ENCODE measurements at places on chromosomes 12 and 14.

GRCh38 chr12:92408072-92408900, 262.6 kb upstream of the BTG1 start:
- peak; percentile 55 for DNase-seq

DNA sequence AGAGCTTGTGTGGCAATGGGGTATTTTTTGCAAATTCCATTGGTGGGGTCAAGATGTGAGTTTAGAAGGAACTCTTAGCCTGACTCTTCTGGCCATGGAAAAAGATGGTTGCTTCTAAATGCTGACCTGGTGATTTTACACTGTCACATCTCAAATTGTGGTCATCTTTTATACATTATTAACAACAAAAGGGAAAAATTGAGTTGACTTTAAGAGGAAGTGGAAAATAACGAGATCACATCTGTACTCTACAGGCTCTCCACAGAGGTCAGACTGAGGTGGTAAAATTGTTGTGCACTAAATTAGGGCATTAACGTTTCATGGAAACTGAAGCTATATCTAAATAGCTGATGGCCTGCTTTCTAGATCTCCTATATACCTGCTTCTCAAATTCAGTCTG, 44.7 kb downstream of the PTPN11 start:
- no peak for DNase-seq

DNA sequence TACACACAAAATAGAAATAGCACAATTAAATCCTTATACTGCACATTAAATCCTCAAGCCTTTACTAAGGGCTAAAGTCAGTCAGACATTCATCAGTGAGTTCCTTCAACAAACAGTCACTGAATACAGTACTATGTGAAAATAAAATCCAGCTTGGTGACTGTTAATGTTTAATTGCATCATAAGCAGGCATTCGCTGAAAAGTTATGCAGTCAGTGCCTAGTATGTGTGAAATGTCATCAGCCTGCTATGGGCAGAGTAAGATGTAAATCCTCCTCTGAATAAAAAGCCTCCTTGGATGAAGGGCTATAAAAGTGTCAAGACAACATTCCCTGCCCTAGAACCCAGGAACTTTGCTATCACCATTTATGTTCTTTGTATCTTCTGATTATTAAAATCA, 116.4 kb downstream of the PRICKLE1 start:
- no peak for DNase-seq

DNA sequence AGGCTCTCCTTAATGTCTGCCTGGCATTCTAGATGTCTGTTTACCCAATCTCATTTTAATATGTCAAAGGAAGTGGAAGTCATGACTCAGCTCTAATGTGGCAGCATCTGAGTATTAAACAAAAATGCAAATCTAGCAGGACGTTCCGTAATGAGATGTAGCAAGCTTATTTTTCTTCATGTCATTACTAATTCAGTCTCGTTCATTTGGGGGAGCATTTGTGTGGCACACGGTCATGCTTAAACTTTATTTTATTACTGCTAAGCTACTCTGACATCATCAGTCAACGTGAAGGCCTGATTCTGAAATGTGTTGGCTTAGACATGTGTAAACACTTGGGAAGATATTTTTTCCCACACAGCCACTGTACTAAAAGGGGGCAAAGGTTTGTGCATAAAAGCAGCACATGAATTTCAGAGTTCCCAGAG, 326.7 kb upstream of the TMPO start:
- peak; percentile 69 for DNase-seq

GRCh38 chr14:104715416-104715815, 8.6 kb upstream of the ADSS1 start:
- no peak for DNase-seq

- no peak for DNase-seq
These were observed 81.0 kb upstream of the PLEKHG7 start for GRCh38 chr12:92621833-92622232.

- DNase-seq = no peak
These were observed 63.4 kb upstream of the SLCO1C1 start for GRCh38 chr12:20631711-20632110.

DNA sequence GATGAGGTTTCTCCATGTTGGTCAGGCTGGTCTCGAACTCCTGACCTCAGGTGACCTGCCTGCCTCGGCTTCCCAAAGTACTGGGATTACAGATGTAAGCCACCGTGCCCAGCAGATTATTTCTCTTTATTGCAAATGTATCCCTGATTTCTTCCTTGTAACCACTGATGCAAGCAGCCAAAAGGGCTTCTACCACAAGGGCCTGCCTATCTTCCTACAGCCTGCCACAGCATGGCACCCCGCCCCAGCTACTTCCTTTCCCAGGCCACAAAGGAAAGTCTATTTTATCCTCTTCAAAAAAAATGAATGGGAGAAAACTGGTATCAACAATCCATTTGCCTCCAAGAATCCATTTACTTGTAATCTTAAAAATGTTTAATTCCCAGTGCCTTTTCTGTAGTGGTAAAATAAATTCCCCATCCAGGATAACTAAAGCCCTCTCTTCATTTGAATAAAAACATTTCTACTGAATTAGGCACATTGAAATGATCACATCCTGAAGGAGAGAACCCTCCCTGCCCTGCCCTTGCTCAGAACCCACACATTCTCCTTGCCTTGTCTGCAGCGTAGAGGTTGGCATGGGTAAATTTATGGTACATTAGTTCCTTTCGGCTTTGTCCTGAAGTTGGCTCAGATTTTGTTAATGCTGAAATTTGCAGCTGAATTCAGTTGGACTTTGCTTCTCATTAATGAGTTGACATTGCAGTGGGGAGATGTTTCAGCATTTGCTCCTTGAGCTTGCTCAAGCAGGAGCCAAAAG, 19.2 kb downstream of the GPHB5 start:
- no peak for DNase-seq

GRCh38 chr12:26782372-26783130, 50.4 kb downstream of the ITPR2 start:
- no peak for DNase-seq

- no peak for DNase-seq
These were observed 139.8 kb downstream of the NEDD1 start for GRCh38 chr12:97046901-97047300.

GRCh38 chr14:87811246-87811645, 181.7 kb downstream of the GALC start:
- no peak for DNase-seq

- no peak for DNase-seq
These were observed 1.0 kb downstream of the MPHOSPH9 start for GRCh38 chr12:123231931-123232330.

DNA sequence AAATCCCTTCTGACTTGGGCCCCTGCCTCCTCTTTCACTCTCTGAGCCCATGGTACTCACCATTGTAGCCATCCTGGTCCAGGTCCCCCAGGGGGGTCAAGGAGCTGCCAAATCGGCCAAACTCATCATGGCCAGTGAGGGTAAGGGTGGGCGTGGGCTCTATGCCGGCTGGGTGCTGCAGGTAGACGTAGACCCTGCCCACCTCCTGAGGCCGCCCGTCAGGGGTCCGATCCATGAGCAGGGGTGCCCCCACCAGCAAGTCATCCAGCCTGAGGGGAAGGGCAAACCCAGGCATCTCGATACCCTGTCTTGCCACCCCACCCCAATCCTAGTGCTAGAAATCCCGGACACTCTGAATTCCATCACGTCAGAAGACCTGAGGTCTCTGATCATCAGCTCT, 14.0 kb downstream of the ITGA5 start:
- no peak for DNase-seq

DNA sequence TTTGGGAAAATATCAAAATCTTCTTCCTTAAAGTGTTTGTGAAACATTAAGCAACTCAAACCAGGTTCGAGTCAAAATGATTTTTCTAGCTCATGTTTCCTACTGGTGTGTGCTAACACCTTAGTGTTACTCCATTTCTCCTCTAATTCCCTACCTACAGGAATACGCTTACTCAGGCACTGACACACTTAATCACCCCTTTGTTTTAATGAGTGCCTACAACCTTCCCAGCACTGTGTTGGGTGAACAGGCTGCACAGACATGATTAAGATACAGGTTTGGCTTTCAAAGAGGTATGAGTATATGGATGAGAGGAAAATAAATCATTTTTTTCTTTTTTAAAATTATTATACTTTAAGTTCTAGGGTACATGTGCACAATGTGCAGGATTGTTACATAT, 15.6 kb upstream of the PZP start:
- DNase-seq = no peak

GRCh38 chr14:103453791-103454190, 68.6 kb downstream of the MARK3 start:
- no peak for DNase-seq

DNA sequence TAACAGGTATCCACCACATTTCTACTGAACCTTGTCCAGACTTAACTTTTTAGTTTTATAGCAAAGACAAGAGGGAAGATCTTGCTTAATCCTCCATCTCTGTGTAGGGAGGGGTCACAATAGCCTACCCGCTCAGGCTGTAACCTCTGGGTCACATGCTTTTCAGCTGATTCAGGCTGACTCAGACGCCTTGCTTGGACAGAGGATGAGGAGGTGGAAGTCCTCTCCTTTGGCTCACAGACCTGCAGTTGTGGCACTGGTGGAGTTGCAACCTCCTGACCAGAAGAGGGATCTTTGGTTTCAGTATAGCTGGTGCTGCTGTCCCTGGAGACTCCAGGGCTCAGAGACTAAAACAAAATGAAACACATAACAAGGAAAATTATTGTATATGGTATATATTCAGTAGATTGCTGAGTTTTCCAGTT, 16.2 kb downstream of the ACIN1 start:
- DNase-seq = peak; percentile 98

GRCh38 chr12:40123496-40123895, 17.6 kb upstream of the SLC2A13 start:
- DNase-seq = peak; percentile 80

DNA sequence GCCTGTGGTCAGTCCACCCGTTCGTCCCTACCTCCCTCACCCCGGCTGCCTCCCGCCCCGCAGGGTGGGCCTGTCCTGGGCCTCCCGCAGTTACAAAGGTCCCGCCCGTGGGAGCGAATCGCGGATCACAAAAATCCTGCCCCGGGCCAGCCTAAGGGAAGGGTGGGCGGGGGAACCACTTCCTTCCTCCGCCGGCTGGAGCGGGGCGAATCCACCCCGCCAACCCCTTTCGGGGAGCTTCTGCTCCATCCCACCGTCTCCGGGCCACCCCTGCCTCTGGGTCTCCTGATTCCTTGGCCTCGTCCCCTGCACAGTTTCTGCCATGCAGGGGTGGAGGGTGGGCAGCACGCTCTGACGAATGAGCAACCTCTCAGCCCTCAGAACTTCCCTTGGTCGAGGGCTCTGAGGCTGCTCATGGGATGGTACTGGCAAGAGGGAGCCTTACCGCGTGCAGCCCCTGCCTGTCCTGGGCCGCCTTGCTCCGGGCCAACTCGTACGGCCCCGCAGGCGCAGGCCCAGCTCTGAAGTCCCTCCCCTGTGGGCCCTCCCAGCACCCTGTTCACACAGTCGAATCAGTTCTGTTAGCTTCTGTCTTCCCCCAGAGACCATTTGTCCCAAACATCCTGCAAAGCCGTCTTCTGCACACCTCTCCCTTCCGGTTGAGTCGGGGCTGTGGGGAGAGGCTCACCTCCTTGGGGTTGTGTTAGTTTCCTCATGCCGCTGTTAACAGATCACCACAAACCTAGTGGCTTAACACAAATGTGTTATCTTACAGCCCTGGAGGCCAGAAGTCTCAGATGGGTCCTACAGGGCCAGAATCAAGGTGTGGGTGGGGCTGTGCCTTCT, 589 bp upstream of the HVCN1 start:
- DNase-seq = peak; percentile 64

- DNase-seq = no peak
These were observed 158.8 kb downstream of the RPAP3 start for GRCh38 chr12:47547077-47547476.
